ENCODE measurements at places on chromosomes 12 and 14. TPM values are rescaled to one million over a fixed set of nuclear protein-coding genes. Genes with fewer than 3 reads are reported as not detected.

DNA sequence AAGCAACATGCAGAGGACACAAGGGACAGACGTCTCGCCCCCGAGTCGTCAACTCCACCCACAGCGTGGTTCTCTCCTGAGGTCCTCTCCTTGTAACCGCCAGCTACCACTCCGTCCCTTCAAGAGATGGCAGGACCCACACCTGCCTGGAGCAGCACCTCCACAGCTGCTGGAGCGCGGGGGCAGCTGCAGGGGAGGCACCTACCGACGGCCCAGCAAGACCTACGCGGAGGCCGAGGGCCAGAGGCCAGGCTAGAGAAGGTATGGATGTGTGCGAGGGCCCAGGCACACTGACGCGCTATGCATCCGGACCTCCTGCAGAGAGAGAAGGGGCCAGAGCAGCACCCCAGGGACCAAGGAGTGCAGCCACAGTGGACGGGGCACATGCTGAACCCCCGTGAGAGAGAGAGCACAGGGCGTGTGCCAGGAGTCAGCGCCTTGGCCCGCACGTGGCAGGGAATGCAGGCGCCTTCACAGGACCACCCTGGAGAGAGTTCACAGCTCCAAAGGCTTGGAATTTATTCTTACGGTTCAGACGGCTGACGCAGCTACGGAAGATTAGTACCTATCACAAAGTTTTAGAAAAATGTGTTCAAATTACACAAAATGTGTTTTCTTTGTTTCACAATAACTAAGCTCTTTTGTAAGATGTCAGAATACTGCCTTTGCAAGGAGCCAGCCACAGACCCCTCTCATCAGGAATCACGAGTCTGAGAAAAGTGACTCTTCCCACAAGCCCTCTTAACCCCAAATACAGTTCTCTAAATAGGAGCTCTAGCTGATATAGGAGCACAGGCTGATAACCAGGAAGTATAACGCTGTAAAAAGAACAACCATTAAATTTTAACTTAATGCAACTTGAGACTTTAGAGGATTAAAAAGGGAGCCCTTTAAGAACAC is 36.8 kb downstream of the CDC42BPB start:
- DNase-seq: no peak

GRCh38 chr14:70203686-70204085 is 14.9 kb upstream of the SLC8A3 start:
- DNase-seq: no peak

DNA sequence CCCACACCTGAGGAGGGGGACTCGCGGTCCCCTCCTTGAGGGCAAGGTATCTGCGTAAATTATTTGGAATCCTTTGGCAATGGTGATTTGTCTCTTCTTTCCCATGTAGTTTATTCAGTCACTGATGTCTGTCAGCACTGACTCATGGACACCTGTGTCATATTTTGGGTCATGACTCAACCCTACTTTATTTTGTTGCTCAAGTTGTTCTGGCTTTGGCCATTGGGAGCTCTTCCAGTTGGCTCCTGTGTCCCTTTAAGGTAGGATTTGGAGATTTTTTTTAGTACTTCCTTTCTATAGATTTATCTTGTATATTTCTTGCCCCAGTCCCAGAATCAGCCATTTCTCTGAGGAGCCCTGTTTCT is 47.4 kb upstream of the C14orf180 start:
- DNase-seq: no peak

DNA sequence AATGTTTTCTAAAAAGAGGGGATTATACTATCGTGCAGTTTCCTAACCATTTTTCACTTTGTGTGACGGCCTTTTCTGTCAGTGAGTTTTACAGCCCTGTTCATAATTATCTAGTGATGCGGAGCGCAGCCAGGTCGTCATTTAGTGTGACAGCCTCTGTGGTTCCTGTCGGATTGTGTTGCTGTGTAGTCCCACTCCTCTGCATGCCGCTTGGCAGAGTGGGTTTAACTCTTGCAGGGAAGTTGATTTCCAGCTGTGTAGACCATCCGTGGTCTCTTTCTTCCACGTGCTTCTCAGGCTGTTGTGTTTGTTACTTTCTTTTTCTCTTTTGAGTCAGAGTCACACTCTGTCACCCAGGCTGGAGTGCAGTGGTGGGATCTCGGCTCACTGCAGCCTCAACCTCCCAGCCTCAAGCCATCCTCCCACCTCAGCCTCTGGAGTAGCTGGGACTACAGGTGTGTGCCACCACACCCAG is 8.6 kb downstream of the RAN start:
- DNase-seq: no peak

GRCh38 chr14:99234961-99235571 is 36.9 kb downstream of the BCL11B start:
- no peak for DNase-seq

LHX5 gene
- polyA plus RNA-seq: not detected

SLC10A1 gene
- not detected for polyA plus RNA-seq
